ENCODE measurements at places on chromosomes 7 and 10.

- no peak for DNase-seq
Measured at GRCh38 chr7:27834179-27834921, 94.4 kb downstream of the TAX1BP1 start.

DNA sequence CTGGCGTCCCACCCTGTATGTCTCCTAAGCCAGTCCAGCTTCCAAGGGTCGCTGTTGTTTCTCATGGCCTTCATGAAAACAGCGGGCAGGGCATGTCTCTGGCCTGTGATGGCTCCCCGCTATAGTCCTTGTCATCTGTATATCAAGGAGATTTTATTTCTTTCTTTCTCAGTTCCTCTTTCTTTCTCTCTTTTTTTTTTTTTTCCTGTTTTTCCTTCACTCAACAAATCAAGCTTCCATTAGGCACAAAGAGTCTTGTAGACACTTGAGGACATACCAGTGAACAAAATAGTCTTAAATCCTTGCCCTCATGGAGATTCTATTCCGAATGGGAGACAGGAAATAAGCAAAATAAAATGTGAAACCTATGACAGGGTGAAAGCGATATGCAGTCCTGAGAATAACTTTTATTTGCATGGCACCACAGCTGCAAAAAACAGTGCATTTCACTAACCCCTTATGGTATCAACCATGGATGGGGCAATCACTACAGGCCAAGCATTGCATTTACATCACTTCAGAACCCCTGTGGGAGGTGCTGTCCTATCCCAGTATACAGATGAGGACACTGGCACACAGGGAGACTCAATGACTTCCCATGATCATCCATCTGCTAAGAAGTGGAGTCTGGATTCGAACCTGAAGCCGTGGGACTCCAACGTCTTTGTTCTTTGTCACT lies 50.7 kb downstream of the SYPL1 start:
- no peak for DNase-seq

- DNase-seq: no peak
Measured at GRCh38 chr10:75375838-75376237, 25.7 kb downstream of the ZNF503 start.

DNA sequence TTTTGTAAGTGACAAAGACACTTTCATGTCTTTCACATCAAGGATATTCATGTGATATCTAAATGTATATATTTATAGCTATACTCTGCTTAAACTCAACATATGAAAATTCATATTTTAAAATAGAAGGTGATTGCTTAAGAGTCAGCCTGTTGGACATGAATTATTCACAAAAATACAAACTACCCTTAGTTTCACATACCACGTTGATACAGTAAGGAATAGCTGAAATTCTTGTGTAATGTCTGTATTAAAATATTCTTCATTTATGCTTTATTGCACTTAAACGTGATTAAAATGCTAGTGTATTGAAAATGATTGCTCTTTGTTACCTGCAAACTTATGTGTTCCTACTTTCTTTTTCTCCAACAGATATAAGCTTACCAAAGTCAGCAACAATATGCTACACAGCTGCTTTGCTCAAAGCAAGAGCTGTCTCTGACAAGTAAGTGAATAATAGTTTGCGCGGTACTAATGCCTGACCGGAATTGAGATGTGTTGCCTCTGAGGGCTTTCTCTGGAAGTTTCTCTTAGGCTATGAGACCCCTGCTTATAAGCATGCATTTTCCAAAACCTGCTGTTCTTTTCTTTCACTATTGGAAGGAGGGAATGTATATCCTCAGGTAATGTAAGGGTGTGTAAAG lies 133.8 kb downstream of the WNT2 start:
- no peak for DNase-seq

GRCh38 chr7:117158941-117159697 lies 163.7 kb downstream of the WNT2 start:
- DNase-seq: no peak

- DNase-seq: no peak
Measured at GRCh38 chr10:26385443-26385842, 52.7 kb upstream of the APBB1IP start.

DNA sequence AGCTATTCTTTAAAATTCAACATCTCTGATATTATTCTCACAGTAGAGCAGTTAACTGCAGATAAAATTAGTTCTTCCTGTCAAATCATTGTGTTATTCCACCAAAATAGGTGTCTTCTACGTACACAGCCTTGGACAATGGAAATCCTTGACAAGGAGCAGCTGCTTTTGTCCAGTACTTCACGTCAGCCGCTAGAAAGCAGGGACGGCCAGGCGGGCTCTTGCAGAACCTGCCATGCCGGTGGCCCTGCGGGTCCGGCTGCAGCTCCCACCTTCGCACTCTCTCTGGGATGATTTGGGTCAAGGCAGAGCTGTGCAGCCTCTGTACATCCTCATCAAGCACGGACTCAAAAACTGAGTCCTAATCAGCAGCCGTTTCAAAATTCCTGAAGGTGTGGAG lies 2.2 kb upstream of the FOXI2 start:
- DNase-seq: no peak

DNA sequence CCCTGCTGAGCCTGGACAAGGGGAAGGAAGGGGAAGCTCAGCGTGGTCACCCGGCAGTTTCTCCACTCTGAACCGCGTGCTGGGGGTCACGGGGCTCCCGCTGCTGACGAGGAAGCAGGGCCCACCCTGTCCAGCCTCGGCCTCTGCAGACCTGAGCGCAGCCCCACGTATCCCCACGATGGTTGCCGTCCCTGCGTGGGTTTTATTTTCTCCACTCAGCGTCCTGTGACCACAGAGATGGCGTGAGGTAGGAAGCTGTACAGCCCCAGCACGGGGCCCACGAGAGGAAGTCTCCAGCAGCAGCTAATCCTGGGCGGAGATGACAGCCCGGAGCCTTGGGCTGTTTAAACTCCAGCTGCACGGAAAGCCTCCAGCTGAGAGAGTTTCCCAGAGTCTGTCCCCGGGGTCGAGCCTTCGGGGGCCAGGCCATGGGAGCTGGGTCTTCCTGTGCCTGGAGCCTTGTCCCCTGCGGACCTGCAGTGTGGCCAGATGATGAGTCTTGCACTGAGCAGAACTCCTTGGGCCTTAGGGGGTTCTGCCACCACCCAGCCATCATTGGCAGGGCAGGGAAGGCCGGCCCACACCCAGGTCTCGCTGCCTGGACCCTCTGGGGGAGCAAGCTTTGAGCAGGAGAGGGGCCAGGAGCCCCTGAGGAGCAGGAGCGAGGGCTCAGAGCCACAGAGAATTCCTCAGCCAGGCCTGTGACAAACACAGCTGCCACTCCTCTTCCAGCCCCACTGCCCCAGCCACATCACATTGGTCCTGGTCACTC lies 72.8 kb upstream of the FAM20C start:
- DNase-seq: no peak

Data from AG09319 (cell line).